ENCODE measurements at places on chromosomes 1 and 21. TPM values are rescaled to one million over a fixed set of nuclear protein-coding genes. Genes with fewer than 3 reads are reported as not detected.

Gene AKNAD1
- total RNA-seq = not detected

Gene SLC19A2
- total RNA-seq = 36.7 TPM

Gene CAPN2
- total RNA-seq = 178 TPM

Gene CFHR5
- not detected for total RNA-seq

- no peaks in the 10 kb centered on the region for H3K27me3 ChIP-seq
- no peaks in the 10 kb centered on the region for H3K36me3 ChIP-seq
- H3K4me1 ChIP-seq = no peaks in the 10 kb centered on the region
- no peak overlapping the region for H3K4me3 ChIP-seq
- no peak for DNase-seq
Observed at GRCh38 chr1:240320659-240321058, 229.0 kb downstream of the FMN2 start.

GRCh38 chr1:116253566-116254382, 119.3 kb upstream of the ATP1A1 start:
- no peaks in the 10 kb centered on the region for H3K4me1 ChIP-seq
- H3K27me3 ChIP-seq = no peaks in the 10 kb centered on the region
- H3K27ac ChIP-seq = no peak overlapping the region
- no peaks in the 10 kb centered on the region for H3K36me3 ChIP-seq
- no peak overlapping the region for H3K4me3 ChIP-seq

- no peaks in the 10 kb centered on the region for H3K36me3 ChIP-seq
- H3K27ac ChIP-seq = no peak overlapping the region
- no peak for DNase-seq
- H3K27me3 ChIP-seq = no peaks in the 10 kb centered on the region
Observed at GRCh38 chr1:116497656-116498055, 73.2 kb downstream of the CD58 start.

DNA sequence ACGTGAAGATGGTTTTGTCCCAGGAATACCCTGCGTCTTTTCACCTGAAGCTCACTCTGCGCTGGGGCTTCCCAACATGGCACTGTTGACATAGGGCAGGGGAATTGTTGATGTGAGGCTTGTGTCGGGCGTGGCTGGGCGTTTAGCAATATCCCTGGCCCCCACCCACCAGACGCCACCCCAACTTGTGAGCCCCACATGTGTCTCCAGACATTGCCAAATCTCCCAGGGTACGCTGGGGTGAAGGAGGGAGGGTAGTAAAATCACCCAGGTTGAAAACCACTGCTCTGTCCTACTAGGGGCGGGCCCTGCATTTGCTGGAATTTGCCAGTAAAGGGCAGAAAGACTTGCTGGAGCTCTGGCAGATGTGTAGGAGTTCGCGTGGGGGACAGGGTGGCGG, 36.0 kb downstream of the SPSB1 start:
- H3K36me3 ChIP-seq = no peaks in the 10 kb centered on the region
- H3K27me3 ChIP-seq = no peaks in the 10 kb centered on the region
- peaks cover 21% of the 10 kb centered on the region for H3K4me1 ChIP-seq

DNA sequence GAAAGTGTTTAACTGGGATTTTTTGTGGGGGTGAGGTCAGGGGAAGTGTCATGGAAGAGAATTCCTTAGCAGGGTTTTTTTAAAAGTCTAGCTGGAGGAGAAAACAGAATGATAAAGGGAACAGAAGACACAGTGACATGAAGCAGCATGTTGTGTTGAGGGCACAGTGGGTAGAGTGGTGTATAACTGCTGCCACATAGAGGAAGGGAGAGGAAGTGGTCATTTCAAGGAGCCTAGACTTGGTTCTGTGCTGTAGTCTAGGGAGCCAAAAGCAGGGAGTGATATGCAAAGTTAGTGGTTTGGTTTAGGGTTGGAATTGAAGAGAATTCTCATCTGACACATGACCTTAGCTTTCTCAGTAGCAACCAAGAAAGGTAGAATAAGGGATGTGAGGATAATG, 10.2 kb downstream of the EEIG2 start:
- no peak overlapping the region for H3K27ac ChIP-seq
- H3K36me3 ChIP-seq = no peaks in the 10 kb centered on the region
- no peak for DNase-seq
- no peaks in the 10 kb centered on the region for H3K27me3 ChIP-seq
- H3K4me3 ChIP-seq = no peak overlapping the region
- H3K4me1 ChIP-seq = no peaks in the 10 kb centered on the region

GRCh38 chr1:8858112-8858668, 20.3 kb downstream of the ENO1 start:
- H3K36me3 ChIP-seq = peaks cover 45% of the 10 kb centered on the region
- H3K4me3 ChIP-seq = no peak overlapping the region
- DNase-seq = no peak
- peaks cover 6% of the 10 kb centered on the region for H3K4me1 ChIP-seq

DNA sequence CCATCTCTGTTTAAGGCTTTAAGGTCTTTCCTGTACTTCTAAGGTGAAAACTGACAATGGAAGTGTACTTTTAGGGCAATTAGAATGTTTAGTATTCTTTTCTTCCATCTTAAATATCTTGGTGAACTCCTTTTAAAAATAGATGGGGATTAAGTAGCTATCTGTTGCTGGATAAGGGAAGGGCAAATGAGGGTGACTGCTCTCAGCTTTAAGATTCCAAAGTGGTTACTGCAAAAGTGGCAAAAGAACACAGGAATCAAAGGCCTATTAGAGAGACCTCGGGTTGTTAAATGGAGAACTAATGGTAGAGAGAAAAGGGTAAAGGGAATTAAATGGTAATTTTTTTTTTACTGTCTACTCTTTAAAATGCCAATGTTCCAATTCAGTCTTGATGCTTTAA, 774.1 kb upstream of the B3GALT2 start:
- H3K4me3 ChIP-seq = no peak overlapping the region
- DNase-seq = no peak
- H3K27me3 ChIP-seq = no peaks in the 10 kb centered on the region
